NCI-H1436 treated with DMSO at 0.1 percent for 48 hours (cell line): ENCODE measurements at places on chromosomes 7 and 10.

DNA sequence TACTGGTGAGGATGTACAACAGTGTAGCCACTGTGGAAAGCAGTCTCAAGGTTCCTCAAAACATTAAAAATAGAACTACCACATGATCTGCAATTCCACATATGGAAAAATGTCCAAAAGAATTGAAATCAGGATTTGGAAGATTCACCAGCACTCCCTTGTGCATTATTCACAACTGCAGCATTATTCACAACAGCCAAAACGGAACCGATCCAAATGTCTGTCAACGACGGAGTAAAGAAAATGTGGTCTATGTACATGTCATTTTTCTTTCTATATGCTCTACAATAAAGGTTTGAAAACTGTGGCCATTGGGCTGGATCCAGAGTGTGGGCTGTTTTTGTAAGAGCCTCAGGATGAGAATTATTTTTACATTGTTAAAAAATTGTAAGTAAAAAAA, 1206.1 kb upstream of the CELF2 start:
- DNase-seq: no peak

DNA sequence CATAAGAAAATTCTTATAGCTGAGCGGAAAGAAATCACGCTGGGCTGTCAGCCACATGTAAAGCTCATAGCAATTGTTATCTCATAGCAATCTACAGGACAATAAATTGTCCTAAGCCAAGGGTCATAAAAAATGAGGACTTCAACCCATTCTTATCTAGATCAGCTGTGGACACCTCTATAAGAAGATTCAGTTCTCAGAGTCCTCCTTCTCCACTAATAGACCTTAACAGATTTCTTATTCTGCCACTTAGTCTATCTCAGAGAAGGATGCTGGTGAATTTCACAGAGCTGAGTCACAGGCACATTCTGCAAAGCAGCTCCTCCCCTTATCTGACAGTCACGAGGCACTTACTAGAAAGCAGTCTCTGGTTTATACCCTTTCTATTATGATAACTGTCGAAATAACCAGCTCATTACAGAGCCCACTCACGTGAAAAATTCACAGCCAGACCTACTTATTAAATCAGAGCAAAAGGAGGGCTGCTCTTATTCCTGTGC, 185.3 kb upstream of the PCLO start:
- no peak for DNase-seq

DNA sequence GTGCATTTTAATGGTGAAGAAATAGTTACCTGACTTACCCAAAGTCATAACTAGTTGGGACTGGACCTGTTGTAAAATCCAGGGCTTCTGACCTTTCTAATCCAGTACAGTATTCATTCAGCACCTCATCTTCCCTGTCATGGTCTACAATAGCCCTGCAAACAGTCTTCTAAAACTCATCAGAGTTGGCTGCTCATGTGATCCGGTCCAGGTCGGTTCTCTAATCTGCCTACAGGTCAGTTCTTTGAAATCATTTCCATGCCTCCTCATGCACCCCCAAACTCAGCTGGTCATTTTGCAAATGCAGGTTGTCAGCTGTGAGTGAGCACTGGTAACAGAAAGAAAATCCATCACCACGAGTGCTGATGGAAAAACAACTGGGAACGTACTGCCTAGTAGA, 451.6 kb upstream of the GALNT17 start:
- DNase-seq: no peak

DNA sequence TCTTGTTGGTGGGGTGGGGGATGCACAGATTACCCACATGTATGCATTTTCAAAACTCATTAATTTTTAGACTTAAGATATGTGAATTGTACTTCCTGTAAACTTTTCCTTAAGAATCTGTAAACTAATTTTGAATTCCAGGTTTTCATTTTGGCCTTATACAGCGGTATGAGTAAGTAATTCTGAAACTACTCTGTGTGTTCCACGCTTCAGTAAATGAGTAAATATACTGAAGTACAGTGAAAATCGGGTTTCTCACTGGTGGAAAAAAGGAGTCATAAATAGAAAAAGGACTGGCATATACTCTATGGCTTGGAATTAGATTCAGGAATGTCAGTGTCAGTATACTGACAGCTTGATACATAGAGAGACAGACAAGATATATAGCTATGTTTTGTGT, 72.8 kb downstream of the CTTNBP2 start:
- DNase-seq: no peak

DNA sequence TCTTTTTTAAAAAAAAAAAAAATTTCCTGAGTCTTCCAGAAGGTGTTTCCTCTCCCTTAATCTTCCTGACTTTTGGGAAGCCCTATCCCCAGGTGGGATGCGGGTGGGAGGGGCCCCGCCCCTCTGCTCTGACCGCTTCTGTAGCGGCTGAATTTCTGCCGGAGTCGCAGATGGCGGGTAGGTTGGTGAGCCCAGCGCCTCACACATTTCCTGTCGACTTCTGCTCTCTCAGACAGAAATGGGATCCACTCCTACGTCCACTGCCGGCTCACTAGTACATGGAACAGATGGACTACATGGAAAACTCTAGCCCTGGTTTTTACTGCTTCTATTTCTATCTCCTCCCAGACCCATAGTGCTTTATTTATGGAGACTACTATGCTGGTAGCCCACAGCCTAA, 90.9 kb downstream of the NEUROD6 start:
- no peak for DNase-seq

- DNase-seq: peak; percentile 21
Observed at GRCh38 chr7:24715661-24716479, 41.4 kb downstream of the GSDME start.

- DNase-seq: no peak
Observed at GRCh38 chr10:8696746-8697145, 642.3 kb downstream of the GATA3 start.

DNA sequence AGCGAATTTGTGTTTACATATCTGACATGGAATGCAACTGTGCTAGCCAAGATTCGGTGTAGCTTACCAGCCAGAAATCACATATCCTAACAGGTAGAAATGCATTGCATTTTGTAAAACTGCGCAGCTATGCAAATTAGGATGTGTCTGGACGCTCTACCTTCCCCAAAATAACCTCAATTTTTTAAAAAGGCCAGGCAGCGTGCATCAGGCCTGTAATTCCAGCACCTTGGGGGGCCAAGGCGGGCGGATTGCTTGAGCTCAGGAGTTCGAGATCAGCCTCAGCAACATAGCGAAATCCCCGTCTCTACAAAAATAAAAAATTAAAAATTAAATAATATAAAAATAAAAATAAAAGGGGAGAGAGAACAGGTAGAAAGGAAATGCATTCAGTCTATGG, 305.0 kb downstream of the TYW1 start:
- DNase-seq: no peak

GRCh38 chr7:25849500-25850184, 302.4 kb upstream of the NFE2L3 start:
- DNase-seq: no peak

- DNase-seq: no peak
Observed at GRCh38 chr7:55514546-55515265, 57.6 kb downstream of the VOPP1 start.

GRCh38 chr7:158710651-158711102, 6.1 kb upstream of the NCAPG2 start:
- no peak for DNase-seq

DNA sequence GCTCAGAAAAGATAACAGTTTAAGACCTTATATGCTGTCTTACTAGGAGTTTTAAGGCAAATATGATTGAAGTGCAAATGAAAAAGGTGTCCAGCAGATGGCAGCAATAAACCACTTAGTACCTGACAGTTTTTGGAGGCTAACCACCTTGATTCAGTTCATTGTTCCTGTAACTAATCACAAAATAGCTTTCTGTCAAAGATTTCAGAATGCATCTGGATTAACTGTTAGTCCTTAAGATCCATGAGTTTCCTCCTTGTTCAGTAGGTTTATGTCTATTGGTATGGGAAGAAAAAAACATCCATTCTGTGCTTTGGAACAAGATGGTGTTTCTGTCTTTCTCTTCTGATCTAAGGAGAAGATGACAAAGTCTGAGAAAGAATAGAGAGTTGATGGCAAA, 46.6 kb downstream of the CCSER2 start:
- no peak for DNase-seq

DNA sequence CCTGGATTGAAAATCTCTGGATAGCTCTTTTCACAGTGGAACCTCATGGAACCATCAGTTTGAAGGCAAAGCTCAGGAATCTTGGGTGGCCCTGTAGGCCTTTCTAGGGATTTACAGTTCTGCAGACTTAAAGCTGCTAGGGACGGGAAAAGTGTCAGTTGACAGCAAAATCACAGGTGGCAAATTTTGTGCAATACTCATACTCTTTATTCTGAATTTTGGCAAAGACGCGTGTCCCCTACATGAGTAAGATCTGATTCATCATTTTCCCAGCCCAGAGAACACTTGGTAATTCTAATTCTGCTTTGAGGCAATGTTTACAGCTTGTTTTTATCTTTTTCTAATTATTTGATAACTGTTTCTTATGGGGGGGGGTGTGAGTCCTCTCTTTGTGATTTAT, 3.6 kb downstream of the LRRC17 start:
- DNase-seq: no peak

GRCh38 chr7:138979988-138980562, 1.1 kb downstream of the KIAA1549 start:
- no peak for DNase-seq

- no peak for DNase-seq
Observed at GRCh38 chr7:75875113-75876080, 3.4 kb upstream of the RHBDD2 start.

- no peak for DNase-seq
Observed at GRCh38 chr10:108443636-108444035, 1279.1 kb upstream of the SORCS1 start.

DNA sequence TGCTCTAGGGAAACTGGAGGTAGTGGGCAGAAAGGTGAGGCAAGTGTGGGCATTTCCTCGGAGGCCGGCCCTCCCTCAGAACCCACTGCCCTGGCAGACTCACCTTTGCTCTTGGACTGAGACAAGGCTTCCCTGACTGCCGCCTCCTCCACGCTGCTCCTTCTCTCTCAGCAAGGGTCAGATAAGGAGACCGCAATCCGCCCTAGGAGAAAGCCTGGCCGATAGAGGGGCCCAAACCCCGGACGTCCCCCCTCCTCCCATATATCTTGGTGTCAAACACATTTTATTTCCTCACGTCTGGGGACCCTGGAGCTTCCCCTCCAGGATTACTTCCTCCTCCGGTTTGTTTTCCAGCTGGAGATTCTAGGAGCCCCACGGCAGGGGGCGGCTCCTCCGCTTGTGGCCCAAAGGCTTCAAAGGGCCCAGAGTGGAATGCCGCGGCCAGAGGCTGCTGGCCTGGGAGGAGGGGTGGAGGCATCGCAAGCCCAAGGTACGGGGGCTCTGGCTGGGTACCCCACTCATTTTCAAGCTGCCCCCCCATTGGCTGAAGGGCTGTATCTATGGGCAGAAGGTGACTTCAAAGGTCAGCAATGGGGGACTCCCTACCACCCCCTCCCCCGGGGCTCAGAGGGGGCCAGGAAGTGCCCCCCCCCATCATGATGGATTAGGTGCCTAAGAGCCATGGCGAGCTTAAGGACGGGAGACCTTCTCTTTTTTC, 31.7 kb upstream of the LBX1 start:
- no peak for DNase-seq

DNA sequence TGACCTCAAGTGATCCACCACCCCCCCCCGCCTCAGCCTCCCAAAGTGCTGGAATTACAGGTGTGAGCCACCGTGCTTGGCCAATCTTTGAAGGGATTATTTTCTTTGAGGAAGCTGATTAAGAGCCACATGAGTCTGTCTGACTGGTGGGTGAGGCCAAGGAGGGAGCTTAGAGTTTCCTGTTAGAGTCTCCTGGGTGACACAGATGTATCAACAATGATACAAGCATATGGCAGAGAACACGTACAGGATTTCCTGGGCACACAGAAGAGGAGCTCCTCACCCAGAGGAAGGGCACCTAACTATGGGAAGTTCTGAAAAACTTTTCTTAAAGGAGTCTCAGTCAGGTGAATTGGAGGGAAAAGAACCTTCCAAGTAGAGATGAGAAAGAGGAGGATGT, 69.4 kb downstream of the GOLGA7B start:
- no peak for DNase-seq

DNA sequence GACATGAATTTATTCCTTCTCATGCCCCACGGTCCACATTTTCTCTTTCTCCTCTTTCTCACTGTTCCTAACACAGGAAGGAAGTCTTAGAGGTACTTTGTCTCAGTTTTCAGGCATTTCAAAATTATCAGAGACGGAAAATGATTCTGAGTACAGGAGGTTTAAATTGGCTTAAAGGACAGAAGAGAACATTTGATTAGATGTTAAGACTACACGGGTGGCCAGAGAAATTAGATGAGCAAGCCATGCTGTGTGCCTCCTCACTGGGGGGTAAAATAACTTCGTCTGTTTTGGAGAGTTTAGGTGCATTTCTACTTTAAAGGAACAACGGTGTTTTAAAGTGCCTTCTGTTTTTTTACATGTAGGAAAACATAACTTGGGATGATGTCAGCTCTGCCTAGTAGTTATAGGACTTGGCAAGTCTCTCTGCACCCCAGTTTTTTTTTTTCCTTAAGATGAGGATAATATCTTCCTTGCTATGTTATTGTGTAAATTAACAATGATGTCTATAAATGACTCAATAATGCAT, 66.9 kb downstream of the MCMBP start:
- DNase-seq: no peak

DNA sequence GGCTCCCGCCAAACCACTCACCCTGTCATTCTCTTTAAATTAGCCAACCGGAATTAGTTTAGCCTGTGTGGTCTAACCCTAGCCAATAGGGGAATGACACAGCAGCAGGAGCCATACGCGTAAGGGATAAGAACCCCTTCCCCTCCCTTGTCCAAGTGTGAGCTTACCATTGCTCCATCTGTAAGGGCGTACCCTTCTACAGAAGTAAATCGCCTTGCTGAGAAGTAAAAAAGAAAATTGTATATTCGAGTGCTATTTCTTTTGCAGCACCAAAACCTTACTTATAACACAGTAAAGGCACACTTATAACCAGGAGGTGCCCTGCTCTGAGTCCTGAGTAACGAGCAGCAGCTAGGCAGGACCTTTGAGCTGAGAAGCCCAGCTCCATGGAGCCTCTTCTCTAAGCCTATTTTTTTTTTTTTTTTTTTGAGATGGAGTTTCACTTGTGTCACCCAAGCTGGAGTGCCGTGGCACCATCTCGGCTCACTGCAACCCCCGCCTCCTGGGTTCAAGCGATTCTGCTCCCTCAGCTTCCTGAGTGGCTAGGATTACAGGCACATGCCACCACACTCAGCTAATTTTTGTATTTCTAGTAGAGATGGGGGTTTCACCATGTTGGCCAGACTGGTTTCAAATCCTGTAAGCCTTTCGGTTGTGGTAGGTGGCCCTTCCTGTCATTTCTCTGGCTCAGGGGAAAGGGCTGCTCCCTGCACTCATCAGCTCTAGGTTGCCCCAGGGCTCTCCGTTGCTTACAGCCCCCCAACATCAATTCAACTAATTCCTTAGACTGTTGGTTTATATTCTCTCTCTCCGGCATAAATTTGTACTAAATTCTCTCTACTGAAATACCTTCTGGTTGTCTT, 73.3 kb downstream of the NSUN6 start:
- no peak for DNase-seq
